ENCODE measurements at places on chromosomes 5 and 9.

DNA sequence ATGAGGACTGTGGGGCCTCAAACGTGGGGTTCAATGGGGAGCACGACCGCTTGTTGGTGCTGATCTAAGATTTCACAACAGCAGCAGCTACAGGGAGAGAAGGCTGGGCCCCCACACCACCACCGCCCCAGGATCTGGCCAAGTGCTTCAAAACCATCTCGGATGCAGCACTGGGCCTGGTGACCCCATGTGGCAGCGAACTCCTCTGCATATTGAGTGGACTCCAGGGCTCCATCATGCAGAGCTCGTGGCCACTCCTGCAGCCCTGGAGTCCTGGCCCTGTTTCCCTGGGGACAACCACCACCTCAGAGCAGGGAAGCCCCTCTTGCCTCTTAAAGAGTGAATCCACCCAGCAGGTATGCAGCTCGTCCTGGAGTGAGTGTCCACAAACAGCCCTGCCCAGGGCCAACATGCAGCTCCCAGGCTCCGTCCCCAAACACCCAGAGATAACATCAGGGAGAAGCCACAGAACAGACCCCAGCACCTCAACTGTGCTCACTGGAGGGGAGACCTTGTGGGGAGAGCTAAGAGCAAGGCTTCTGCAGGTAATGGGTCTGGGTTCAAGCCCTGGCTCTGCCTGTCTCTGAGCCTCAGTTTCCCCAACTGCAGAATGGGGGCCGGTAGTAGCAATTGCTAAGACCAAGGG, 103.1 kb upstream of the SARDH start:
- ATAC-seq = no peak

- no peak for ATAC-seq
Measured at GRCh38 chr9:79353856-79354520, 217.8 kb upstream of the TLE4 start.

- no peak for ATAC-seq
Measured at GRCh38 chr5:68424799-68425537, 209.4 kb downstream of the PIK3R1 start.

DNA sequence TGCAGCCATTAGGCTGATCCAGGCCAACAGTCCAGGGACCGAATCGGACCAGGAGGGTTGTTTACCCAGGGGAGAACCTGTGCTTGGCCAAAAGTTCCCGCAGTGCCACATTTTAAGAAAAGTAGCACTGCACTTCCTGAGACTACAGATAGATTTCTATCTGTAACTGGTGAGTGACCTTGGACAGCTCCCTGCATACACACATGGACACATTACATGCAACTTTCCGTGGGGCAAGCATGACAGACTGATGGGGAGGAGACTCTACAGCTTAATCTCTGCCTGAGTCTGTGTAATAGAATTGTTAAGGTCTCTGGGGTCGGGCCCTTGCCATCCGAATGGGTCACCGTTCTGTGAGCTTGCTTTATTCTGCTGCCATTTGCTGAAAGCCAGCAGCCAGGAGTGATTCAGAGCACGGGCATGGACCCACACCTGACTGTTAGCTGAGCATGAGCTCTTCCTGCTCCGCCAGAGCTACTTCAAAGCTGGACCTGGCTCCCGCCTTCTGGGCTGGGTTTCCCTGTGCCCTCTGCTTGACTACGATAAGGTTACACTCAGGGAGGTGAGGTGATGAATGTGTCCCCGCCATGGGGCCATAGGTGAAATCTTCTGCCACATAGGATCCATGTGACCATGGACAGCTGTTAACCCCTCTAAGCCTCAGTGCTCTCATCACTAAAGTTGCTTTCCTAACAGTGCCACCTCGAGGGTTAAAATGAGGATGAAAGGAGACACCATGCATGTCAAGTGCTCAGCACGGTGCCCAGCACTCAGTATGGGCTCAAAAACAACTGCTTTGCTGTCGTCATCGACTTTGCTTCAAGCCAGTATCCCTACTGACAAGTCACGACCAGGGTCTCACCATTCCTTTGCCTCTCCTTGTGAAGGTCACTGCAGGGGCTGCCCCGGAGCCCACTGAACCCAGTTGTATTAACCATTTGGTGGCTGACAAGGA, 200.0 kb downstream of the MELK start:
- peak; percentile 56 for ATAC-seq

- no peak for ATAC-seq
Measured at GRCh38 chr9:694092-694402, 147.4 kb upstream of the DMRT1 start.

- peak; percentile 40 for ATAC-seq
Measured at GRCh38 chr5:173643964-173644363, 27.5 kb upstream of the BOD1 start.

DNA sequence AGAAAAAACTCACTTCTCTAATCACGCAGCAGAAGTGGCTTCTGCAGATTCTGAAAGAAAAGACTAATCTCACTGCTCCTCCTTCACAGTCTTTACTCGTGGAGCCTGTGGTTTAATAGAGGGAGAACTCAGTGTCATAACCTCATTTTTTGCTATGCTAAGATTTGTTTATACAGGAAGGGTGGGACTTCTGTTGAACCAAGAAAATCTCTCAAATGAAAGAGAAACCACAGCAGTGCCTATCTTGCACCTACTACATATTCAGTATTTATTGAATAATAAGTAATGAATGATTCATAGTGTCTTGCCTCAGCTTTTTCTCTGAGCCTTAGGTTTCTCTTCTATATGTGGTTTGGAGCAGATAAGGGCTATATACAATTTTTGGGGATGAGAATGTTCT, 136.1 kb upstream of the DMAC1 start:
- no peak for ATAC-seq

- peak; percentile 39 for ATAC-seq
Measured at GRCh38 chr5:94856257-94856800, 237.9 kb downstream of the SLF1 start.

DNA sequence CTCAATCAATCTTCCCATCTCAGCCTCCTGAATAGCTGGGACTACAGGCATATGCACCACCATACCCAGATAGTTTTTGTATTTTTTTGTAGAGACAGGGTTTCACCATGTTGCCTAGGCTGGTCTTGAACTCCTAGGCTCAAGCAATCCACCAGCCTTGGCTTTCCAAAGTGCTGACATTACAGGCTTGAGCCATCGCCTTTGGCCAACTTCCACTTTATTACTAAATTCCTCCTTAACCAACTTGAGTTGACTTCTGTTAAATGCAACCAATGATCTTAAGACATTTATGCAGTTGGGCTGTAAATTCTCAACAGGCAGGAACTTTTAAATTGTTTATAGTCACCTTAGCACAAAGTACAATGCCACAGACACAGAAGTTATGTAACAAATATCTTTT, 2.8 kb downstream of the LARS1 start:
- no peak for ATAC-seq

DNA sequence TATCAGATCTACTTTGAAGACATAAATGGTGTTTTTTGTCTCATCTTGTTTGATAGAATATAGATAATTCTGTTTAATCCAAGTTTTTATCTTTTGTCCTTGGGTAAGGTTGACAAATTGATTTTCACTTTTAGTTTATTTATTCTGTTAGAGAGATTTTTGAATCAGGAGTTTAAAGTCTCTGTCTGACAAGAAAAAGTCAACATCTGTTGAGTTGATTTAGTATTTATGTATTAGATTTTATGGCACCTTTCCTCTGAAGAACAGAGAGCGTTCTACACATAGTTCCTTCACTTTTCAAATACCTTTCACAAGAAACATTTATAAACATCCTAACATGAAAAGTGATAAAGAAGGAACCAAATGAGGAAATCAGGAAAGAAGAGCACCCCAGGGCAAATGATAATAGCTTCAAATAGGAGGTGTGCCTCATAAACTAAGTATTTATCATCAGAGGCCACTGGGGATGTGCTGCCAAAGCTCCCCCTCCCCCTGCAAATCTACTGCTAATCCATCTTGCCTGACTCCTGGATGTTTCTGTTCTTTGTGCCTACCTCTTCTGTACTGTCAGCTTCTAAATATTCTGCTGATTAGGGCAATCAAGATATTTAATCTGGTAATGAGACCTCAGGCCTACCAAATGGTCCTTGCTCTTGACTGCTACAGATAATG, 457.7 kb upstream of the CHD1 start:
- peak; percentile 33 for ATAC-seq

DNA sequence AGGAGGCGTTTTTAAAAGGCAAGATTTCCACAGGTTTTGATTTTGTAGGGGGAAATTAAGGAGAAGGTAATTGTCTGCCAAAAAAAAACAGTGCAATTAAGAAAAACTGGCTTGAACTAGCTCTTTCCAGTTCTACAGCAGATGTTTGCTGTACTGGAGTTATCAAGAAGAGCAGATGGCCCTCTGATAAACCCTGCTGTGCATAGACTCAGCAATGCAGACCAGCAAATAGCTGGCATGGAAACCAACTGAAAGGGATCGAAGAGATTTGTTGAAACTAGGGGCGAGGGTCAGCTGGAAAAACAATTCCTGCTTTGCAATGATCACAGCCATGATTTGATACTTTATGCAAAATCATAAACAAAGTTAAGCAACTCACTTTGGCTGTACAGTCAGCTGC, 17.8 kb upstream of the BHMT start:
- no peak for ATAC-seq

DNA sequence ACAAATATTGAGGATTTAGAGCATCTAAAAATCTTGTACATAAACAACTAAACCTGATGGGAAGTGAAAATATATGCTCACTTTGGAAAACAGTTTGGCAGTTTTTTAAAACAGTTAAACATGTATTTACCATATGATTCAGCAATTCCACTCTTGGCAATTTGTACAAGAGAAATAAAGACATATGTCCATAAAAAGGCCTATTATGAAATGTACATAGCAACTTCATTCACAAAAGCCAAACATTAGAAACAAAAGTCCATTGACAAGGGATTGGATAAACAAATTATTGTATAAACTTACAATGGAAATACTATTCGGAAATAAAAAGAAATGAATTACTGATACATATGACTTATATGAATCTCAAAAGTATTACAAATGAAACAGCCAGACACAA, 196.2 kb upstream of the SLC24A2 start:
- no peak for ATAC-seq

GRCh38 chr5:151499501-151500035, 52.2 kb downstream of the SLC36A1 start:
- ATAC-seq = peak; percentile 57

- ATAC-seq = peak; percentile 28
Measured at GRCh38 chr5:41356786-41357185, 143.5 kb upstream of the C6 start.

DNA sequence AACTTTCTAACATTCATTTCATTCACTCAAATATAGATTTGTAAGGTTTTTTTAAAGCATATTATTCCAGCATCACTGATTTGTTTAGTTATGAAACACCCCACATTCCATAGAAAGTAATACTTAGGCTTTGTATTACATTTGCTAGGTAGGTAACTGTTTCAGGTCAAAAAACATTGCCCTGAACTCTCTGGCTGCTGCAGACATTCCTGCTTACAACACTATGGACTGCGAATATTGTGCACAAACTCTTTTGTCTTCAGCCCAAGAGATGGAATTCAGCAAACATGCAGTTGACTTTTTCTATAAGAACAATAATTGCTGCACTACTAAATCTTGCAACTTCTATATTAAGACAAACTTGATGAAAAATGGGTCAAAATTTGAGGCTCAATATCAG, 301.0 kb downstream of the ARL15 start:
- no peak for ATAC-seq

GRCh38 chr5:113337515-113338415, 97.0 kb downstream of the TSSK1B start:
- ATAC-seq = no peak

DNA sequence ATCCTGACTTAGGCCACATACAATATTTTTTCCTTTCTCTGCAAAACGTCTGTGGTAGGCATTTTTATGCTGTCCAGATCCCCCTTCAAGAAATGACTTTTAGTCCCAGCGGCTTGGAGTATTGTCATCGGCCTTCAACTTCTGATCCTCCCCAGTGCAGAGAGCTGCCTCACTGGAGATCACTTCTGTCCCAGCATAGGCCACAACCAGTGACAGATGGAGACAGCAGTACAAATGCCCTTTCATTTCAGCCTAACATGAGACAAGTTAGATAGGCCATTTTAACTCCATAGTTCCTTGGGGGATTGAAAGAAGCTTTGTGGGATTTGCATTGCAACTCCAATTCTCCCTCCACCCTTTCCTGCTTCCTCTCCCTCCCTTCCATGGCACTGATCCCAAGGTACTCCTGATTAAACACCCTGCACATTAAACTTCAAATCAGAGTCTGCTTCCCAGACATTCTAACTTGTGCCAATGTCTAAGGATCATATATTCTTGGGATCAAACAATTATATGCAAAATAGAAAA, 3.2 kb upstream of the MAMDC2 start:
- no peak for ATAC-seq

DNA sequence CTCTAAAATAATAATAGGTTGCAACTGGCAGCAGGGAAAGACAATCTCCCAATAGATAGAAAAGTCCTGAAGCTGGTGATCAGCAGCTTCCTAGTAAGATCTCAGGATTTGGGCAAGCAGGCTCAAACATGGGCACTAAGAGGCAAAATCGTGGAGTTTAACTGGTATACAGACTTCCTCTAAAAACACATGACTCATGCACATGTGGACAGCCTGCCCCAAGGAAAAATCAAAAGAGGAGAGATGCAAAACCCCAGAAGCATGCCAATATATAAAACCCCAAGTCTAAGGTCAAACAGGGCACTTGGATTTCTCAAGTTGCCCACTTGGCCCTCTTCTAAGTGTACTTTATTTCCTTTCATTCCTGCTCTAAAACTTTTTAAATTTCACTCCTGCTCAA, 62.8 kb downstream of the CDKN2A start:
- ATAC-seq = peak; percentile 25

GRCh38 chr9:115138151-115138550, 20.2 kb upstream of the TNC start:
- ATAC-seq = no peak

DNA sequence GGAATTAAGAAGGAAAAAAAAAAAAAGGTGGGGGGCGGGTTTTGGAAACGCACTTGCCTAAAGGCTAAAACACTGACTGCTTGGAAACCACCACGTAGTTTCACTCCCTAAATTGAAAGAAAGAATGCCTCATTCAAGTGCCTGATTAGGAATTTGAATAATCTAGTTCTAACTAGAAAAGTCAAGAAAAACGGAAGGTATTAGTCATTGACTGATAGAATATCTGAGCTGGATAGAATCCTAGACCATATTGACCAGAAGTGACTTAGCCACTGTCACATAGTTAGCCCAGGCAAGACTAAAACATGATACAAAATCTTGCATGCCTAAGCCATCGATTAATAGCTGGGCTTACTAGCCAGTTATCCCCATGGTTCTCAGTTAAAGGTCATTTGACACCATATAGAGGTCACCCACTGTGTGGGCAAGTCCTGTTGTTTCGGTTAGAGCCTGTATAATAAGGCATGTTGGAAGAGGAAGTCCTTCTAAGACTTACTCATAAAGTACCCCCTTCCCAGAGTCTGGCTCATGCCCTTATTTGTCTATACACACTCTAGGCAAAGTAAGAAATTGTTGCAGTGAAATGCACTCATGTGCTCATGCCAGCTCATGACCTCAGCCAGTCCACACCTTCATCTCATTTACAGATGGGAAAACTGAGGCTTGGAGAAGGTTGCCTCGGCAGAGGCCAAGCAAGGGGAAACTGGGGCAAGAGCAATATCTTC, 40.2 kb downstream of the SH3RF2 start:
- no peak for ATAC-seq
